NCI-H510A (cell line): ENCODE measurements at places on chromosomes 12 and 14.

DNA sequence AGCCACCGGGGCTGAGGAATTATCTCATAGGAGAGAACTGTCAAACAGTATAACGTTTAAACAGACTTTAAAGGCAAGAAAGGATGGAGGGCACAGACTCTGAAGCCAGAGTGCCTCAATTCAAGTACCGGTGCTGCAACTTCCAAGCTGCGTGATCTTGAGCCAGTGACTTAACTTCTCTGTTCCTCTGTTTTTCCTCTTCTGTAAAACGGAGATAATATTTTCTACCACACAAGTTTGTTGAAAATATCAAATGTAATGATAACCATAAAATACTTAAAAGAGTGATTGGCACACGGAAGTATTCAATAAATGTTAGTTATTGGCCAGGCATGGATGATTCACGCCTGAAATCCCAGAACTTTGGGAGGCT is 18.2 kb downstream of the BATF start:
- no peak for DNase-seq

DNA sequence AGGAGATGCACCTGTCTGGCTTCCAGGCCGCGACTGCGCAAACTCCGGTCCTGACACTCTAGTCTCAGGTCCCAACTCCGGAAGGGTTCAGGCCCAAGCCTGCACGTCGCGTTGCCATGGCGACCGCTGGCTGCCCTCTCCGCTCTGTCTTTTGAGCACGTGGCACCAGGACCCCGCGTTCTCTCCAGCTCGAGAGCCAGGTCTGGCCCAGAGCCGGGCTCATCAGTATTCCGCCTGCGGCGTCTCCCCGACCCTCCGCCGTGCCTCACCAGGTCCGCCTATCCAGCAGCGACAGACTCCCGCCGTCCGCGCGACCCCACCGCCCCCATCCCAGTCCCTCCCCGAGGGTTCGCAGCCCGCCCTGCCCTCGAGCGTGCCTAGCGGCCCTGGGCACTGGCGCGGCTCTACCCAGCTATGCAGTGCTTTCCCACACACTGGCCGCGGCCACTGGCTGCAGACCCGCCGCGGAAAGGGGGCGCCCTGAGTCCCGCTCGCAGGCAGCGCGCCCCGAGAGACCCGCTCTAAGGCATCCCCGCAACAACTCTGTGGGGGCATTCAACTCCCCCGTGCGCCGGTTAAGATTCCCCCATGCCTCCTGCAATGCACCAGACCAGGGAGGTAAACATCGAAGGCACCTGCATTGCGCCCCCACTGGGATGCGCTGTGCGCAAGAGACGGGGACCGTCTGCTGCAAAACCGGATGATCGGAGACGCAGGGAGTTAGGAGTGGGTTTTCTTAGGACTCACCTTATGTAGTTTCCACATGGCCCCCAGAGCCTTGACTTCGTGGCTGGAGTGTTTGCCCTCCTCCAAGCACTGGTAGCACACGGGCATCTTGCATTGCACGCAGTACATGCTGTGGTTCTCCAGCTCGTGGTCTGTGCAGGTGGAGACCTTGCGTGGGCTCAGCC is 1.3 kb downstream of the TRIM9 start:
- DNase-seq = peak; percentile 75

GRCh38 chr12:49942921-49943624 is 7.5 kb upstream of the AQP2 start:
- no peak for DNase-seq

- no peak for DNase-seq
Observed at GRCh38 chr12:2319737-2320506, 267.1 kb downstream of the CACNA1C start.

GRCh38 chr14:71687166-71687831 is 244.9 kb upstream of the RGS6 start:
- no peak for DNase-seq

GRCh38 chr14:38210587-38211216 is 3.0 kb downstream of the SSTR1 start:
- DNase-seq = no peak

DNA sequence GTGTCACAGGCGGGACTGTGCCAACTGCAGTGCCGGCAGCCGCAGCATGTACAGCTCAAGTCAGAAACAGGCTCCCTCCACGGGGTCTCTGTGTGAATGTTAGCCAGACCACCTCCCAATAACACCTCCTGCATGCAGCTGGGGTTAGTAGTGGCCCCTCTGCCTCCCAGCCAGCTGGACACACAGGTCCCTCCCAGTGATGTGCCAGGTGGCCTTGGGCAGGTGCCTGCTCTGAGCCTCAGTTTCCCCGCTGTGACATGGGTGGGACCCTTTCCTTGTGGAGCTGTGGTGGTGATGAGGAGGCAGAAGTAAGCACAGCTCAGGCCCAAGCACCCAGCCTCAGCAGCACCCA is 139.9 kb downstream of the ADGRD1 start:
- no peak for DNase-seq

- no peak for DNase-seq
Observed at GRCh38 chr12:23368590-23368989, 580.9 kb downstream of the SOX5 start.

GRCh38 chr12:111715279-111715678 is 29.4 kb downstream of the ACAD10 start:
- DNase-seq = no peak

DNA sequence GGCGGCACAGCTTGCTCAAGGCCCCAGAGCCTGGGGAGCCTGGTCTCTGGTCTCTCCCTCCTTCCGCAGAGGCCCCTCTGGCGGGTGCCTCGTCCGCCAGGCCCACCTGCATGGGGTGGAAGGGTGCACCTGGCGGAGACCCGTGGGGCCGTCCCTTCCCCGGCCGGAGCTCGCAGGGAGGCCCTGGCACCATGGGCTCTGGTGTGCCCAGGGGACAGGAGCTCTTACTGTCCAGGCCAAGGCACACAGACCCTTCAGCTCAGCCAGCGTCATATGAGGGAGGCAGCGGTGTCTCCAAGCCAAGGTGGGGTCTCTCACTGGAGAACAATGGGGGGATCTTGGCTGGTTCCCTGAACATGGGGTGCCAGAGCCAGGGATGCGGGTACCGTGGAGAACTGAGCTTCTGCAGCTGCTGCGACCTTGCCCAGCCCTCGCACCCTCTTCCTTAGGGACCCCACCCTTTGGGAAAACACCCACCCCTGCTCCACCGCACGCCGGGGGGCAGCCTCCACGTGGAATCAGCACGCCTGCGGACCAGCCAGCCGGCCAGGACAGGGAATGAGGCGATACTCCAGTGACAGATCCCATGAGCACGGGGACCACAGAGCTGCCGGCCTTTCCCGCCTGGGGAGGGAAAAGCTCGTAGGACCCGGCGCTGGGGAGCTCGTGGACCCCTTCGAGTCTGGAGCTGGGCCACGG is 25.7 kb upstream of the GALNT9 start:
- no peak for DNase-seq

- no peak for DNase-seq
Observed at GRCh38 chr12:103965255-103965589, 450 bp upstream of the TDG start.

DNA sequence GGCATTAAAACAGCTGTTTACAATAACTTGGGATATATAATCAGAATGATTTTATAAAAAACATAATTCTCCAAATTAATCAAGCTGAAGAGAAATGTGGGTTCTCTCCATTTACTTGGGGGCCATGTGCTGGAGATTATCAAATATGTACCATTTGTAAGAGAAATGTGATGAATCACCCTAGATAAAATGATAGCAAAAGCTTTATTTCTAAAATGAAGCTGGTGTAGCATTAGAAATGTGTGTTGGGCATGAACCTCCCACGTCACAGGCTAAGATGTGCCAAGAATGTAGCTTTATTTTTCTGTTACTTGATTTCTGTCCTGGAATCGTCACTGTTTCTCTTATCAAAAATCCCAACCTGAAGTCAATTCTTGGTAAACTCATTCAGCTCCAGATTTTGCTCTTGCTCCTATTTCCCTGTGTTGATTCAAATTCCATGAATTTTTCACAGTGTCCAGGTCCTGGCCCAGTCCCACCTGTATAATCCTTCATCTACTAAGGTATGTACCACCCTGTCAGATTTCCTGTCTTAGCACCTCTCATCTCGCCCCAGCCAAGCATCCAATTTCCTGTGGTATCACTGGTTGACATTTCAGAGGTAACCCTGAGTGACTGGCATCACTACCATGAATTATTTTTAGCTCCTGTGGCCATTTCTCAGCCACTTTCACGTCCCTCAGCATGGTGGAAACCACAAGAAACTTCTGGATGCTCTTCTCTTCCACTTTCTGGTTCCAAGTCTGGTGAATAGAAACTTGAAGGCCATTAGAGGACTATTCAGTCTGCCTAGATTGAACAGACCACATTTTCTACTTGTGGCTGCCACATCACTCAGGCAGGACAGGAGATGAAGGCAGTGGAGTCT is 103.6 kb upstream of the FLRT2 start:
- no peak for DNase-seq

DNA sequence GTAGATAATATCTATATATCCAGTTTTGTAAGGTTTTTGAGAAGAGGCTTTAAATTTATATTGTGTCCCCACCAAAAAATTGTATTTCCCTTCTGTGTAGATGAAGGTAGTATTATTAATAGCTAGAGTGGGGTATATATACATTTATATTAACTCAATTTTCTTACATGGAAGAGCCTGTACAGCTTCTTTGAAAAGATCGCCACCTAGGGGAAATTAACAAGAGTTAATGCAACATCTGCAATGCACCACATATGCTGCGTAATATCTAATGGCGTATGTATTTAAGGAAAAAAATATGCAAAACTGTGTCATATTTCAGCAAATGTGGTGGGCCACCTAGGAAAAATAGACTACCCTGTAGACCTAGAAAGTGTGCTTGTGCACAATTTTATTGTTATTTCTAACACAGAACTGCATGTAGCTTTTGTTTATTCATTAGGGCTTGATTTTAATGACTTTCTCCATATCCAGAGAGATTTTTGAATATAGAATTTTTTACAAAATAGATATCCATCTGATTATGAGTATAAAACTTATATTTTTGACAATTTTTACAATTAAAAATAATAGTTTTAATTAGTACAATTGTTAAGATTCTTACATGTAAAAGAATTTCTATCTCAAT is 14.0 kb downstream of the CCER1 start:
- peak; percentile 23 for DNase-seq

GRCh38 chr12:13562915-13563742 is 366.6 kb downstream of the EMP1 start:
- DNase-seq = no peak

DNA sequence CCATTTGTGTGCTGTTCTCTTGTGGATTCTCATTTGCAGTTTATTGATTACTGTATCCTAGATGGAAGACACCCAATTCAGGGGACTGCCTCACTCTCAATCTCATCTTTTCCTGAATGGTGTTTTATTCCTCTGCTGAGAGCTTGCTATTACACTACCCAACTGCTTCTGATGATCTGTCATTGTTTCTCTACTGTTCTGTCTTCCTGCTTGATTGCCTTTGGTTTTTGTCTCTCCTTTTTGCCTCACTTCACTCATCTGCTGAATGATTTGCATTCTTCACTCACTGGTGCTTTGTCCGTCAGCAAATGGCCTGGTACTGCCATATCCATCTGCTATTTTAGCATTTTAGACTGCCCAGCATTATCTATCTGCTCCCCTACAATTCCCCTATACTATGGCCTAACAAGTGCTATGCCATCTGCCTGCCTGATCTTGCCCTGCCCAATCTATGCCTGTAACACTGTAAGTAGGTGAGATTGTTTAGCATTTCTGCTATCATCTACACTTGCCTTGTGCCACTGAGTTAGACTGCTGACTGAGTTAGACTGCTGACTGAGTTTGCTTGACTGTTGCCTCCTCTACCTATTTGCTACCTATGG is 335.1 kb downstream of the GPHN start:
- DNase-seq = no peak
